Upper lobe of right lung (tissue), 1 donor: ENCODE measurements at places on chromosomes 11 and 22. TPM values are rescaled to one million over a fixed set of nuclear protein-coding genes. Genes with fewer than 3 reads are reported as not detected.

DNA sequence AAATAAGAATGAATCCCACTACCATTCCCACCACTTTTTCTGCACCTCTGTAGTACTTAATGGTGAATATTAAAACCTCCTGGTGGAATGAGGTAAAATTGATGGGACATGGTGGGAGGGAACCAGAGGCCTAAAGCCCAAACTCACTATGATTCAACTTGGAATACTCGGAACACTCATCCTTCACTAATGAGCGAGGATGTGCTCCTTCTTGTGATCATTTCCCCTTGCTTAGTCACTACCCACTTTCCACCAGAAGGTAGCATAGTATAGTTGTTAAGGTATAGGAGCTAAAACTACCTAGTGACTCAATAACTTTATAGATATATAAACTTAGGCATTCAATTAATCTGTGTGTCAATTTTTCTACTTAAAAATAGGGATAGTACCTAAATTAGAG lies 728.9 kb downstream of the OPCML start:
- H3K4me3 ChIP-seq = no peak overlapping the region
- H3K36me3 ChIP-seq = no peaks in the 10 kb centered on the region
- no peak for DNase-seq
- H3K4me1 ChIP-seq = no peaks in the 10 kb centered on the region
- no peaks in the 10 kb centered on the region for H3K27me3 ChIP-seq

- no peak overlapping the region for H3K4me3 ChIP-seq
- no peaks in the 10 kb centered on the region for H3K4me1 ChIP-seq
- H3K36me3 ChIP-seq = no peaks in the 10 kb centered on the region
- H3K27me3 ChIP-seq = peaks cover 31% of the 10 kb centered on the region
- H3K27ac ChIP-seq = no peak overlapping the region
Observed at GRCh38 chr22:36713436-36713835, 9.9 kb upstream of the CACNG2 start.

DNA sequence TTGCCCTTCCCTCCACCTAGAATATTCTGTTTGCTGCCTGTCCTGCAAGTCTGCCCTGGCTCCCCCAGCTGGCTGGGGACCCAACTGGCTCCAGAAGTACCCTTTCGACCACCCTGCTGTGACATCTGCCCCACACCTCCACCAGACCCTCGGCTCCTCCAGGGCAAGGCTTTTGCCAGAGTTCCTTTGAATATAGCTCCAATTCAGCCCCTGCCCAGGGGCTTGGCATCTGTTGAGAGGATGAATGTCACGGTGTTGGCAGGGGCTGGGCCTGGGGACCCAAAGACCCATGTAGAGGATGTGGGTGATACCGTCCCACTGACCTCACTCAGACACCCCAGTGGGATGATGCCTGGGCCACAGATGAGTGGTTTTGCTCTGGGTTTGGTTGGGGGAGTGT lies 4.0 kb downstream of the NLRP6 start:
- no peak overlapping the region for H3K4me3 ChIP-seq
- no peak overlapping the region for H3K27ac ChIP-seq
- no peaks in the 10 kb centered on the region for H3K36me3 ChIP-seq
- H3K4me1 ChIP-seq = peaks cover 30% of the 10 kb centered on the region
- peaks cover 83% of the 10 kb centered on the region for H3K27me3 ChIP-seq
- DNase-seq = no peak

DNA sequence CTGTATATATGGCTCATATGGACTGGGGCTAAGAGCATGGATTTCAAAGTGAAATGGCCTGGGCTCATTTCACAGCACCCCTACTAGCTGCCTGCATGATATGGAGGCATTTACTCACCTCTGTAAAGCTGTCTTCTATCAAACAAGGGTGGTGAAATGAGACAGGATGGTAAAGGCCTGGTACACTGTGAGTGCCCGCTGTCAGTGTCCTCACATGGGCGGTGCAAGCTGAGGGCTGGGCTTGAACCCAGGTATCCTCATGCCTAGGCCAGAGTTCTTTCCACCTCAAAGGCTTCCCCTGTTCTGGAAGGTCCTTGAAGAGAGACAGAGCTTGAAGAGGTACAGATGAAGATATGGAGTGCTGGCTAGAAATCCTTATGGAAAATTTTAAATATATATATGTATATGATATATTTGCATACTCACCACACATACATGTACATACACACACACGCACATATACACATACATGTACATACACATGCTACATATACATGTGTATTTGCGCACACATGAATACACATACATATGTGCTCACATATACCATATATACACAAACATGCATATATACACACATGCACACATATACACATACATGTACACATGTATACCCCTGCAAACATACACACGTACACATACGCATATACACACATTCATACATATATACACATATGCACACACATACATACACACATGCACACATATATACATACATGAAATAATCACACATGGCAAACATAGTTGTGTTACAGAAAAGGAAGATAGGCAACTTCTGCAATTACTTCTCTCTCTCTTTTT lies 44.7 kb downstream of the MICAL2 start:
- peaks cover 41% of the 10 kb centered on the region for H3K4me1 ChIP-seq
- H3K27me3 ChIP-seq = no peaks in the 10 kb centered on the region
- H3K36me3 ChIP-seq = peaks cover 27% of the 10 kb centered on the region
- no peak overlapping the region for H3K4me3 ChIP-seq

Gene MPPED2
- 1.3 TPM for total RNA-seq

Gene CRYBB1
- total RNA-seq = 0.55 TPM

Gene BTBD18
- total RNA-seq = not detected
